Erythroblast (primary cell): ENCODE measurements at places on chromosomes 4 and X.

GRCh38 chr4:128440923-128441322 lies 153.3 kb upstream of the PGRMC2 start:
- no peak for DNase-seq

GRCh38 chr4:111031001-111031579 lies 408.2 kb upstream of the PITX2 start:
- no peak for DNase-seq

GRCh38 chr4:17920681-17921080 lies 100.9 kb downstream of the LCORL start:
- DNase-seq: no peak

DNA sequence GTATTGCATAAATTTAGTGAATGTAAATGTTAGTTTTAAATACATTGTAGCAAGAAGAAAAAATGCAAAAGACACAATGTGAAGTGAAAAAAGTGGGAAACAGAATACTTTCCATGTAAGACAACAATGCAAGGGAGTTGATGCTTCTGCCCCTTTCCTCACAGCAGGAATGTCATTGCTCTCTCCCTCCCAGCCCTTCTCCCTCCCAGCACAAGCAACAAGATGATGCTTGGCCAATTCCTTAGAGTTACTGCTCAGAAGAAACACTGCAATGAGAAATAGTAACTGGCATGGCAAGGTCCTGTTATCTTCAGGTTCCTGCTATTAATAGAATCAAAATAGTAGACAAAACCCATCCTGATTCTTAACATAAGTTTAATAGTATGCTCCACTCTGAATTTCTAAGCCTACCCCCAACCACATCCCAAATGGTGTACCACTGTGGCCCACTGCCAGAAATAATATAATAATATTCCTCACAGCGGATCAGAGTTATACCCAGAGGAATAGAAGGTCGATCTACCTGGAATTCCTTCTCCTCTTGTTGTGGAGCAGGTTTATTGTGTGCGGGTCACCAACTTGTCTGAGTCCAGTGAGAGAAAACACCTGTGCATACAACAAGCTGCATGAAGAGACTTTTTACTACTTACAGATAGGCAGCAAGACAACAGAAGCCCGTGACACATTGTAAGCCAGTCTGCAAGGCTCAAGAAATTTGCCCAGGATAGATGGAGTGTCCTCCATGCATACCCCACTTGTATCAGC lies 69.8 kb upstream of the SLC7A11 start:
- DNase-seq: no peak

DNA sequence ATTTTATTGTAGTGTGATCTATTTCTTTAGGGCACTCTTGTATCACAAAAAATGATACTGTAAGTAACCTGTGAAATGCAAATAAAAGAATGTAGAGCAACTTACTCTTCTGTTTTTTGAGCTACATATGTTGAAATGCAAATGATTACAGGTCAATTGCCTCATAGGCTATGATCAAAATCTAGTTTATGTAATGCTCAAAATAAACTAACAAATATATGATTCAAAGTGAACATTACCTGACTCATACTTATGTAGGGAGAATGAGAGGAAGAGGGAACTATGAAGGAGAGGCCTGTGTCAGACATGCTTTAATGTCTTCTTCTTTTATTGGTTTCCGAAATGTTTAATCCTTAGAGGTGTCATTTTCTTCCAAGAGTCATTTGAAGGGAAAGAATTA lies 5.0 kb upstream of the RPS6KA3 start:
- DNase-seq: no peak

DNA sequence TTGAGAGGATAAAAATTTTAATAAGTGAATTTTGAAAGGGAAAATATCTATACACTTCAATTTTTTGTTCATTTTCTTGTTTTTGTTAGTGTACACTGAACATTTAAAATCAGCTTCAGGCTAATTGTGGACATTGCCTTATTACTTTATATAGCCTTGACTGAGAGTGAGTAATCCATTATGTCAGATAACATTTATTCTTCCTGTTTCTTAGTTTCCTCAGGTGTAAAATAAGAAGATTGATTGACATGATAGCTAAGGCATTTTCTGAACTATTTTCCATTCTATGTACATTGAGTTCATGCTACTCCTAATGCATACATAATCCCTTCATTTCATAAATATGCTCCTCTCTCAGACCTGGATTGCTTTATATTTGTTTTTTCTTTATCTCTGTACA lies 607.3 kb upstream of the AADAT start:
- DNase-seq: no peak

- no peak for DNase-seq
Measured at GRCh38 chr4:71303287-71303686, 35.5 kb upstream of the SLC4A4 start.

GRCh38 chrX:6990552-6991193 lies 156.8 kb upstream of the STS start:
- no peak for DNase-seq

DNA sequence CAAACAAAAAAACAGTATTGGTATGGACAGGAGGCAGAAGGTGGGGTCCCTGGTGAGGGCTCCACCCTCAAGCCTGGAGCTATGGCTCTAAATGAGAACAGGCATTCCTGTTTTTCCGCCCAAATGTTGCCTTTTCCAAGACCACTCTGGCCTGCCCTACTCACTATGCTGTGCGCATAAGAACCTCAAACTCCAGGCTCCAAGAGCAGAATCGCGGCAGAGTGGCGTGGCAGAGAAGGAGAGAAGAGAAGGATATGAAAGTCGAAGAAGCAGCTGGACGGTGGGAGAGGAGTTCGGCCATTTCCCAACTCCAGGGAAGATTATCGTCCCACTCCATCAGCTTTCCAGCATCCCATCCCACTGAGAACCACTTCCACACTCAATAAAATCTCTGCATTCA lies 207.8 kb downstream of the FAT4 start:
- no peak for DNase-seq

DNA sequence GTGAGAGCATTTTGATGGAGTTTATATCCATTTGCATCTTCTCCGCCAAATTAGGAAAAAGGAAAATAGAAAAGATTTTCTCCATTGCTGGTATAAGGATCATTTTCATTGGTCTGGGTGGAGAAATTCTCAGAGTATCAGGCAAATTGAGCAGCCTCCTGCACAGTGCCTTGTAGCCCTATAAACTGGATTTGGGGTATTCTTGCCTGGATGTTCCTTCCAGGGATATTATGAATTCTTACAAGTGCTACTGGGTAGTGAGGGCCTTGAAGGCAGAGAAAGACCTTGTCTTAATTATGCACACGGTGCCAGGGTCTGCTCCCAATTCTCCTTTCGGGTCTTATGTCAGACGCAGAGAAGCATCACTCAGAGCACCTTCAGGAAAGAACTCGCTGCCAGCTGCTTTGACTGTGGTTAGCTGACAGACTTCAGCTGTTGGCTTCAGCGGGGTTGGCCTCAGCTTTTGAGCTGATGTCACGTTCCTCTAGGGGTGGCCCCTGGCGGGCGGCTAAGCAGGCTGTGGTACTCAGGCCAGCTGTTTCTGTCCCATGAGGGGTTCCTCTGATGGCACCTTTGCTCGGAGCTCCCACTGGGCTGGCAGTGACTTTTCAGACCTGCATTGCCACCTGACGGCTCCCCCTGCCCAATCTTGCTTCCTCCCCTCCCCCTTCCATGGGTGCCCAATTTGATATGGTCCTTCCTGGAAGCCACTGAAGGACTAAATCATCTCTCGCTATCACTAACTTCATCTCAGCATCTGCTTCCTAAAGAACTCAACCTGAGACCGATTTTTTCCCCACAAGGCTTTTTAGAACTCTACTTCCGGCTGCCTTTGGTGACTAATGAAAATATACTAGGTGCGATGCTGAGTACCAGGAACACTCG lies 519.5 kb downstream of the BCOR start:
- no peak for DNase-seq

- no peak for DNase-seq
Measured at GRCh38 chr4:94588896-94589693, 137.4 kb downstream of the PDLIM5 start.

- no peak for DNase-seq
Measured at GRCh38 chr4:89267846-89268245, 39.8 kb downstream of the GPRIN3 start.

- DNase-seq: peak; percentile 42
Measured at GRCh38 chr4:41887821-41888686, 47.2 kb upstream of the TMEM33 start.

GRCh38 chr4:77097611-77098010 lies 21.8 kb upstream of the CCNI start:
- DNase-seq: no peak

- DNase-seq: no peak
Measured at GRCh38 chr4:177041356-177041755, 248.6 kb upstream of the VEGFC start.

- no peak for DNase-seq
Measured at GRCh38 chr4:3128976-3129375, 54.5 kb downstream of the HTT start.

- no peak for DNase-seq
Measured at GRCh38 chrX:39877905-39878304, 219.9 kb downstream of the BCOR start.

DNA sequence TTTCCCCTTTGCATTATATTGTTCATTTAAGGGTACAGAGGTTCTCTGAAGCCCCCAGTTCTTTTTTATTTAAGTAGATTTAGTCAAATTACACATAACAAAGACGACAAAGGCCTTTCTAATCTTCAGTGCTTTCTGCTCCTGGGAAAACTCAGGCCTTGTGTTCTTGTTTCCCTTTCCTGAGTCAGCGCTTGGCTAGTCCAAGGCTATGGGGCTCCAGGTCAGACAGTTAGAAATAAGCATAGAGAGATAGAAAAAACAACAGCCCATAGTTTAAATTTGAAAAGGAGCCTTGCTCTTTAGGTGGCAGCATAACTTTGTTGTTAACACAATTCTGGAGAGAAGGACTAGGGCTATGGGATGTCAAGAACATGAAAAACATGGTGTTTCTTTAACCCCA lies 97.3 kb downstream of the PPP1R2C start:
- DNase-seq: no peak

DNA sequence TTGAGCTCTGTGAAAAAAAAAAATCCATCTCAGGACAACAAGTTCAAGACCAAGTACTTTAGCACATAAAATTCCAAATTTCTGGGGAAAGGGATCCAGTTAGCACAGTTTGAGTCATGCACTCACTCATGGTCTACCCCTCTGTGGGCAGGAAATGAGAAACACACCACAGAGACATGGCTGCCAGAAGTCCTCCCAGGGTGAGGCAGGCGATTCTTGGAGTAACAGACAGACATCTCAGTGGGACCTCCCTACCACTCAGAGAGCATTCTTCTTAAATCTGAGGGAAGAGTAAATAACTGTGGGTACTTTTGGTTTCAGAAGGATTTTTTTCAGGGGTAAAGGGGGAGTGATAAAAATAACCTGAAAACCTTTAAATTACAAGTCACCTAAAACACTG lies 14.1 kb downstream of the CXCL1 start:
- no peak for DNase-seq

DNA sequence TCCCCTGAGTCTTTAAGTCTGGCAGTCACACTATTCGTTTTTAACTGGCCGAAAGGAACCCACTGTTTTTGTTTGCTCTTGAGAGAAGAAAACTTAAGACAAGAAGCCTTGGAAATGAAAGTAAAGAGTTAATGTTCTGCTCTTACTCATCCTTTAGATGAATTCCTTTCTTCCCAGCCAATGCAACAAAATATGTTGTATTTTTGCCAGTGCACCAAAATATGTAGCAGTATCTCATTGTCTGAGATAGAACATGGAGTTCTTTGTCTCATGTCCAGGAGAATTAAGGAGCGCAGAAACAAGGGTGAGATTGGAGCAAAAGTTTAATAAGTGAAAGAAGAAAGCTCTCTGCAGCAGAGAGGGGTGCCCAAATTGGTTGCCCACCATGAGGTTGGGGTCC lies 12.2 kb downstream of the TENT5D start:
- no peak for DNase-seq

DNA sequence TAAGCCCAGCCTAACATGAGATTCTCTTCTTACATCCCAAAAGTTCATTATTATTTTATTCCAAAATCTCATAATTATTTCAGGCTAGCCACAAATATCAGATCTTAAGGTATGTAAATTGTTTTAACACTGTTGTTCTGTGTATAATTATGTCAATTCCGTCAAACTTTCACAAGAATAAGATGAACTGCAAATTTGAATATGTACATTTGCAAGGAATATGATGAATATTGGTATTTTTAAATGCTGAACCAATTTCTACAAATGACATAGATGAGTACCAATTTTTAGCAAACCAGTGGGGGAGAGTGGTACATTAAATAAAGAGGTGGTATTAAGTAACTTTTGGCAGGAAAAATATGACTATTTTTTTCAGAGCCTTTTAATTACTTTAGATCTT lies 282.3 kb upstream of the MAD2L1 start:
- no peak for DNase-seq

GRCh38 chr4:85672959-85673358 lies 198.0 kb downstream of the ARHGAP24 start:
- no peak for DNase-seq

DNA sequence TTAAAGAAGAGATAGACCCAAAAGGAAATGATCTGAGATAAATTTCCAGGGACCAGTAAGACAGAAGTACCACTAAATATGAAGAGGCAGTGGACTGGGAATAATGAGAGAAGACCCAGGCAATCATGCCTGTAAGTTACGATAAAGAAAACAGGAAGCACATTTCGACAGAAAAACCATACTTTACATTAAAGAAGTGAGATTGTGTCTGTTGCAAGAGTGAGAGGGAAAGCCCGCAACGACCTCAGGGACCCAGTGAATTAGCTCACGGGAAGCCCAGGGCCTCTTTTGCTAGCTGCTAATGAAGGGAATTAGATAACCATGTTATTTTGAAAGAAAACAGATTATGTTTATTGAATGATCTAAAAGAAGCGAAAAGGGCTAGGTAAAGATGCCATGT lies 28.9 kb upstream of the ACSL1 start:
- DNase-seq: no peak

GRCh38 chrX:36961590-36961989 lies 46.6 kb upstream of the FAM47C start:
- no peak for DNase-seq

DNA sequence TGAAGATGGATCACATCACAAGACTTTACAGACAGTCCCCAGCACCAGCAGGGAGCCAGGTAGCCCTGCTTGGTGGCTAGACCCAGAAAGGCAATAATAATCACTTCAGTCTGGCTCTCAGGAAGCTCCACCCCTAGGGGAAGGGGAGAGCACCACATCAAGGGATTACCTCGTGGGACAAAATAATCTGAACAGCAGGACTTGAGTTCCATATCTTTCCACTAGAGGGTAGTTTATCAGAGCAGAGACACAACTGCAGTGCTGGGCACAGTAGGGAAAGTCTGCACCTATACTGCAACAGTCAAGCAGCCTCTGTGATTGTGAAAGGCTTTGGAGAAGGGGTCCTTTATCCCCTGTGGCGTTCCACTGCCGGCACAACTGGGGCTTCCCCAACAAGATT lies 547.0 kb upstream of the POU3F4 start:
- no peak for DNase-seq

- DNase-seq: peak; percentile 50
Measured at GRCh38 chrX:15242899-15243555, 26.9 kb downstream of the ASB9 start.

GRCh38 chr4:67576538-67576937 lies 18.0 kb downstream of the STAP1 start:
- DNase-seq: peak; percentile 6

GRCh38 chr4:146522869-146523205 lies 1.1 kb upstream of the SLC10A7 start:
- DNase-seq: peak; percentile 57

GRCh38 chr4:6782846-6783110 lies 251 bp downstream of the KIAA0232 start:
- no peak for DNase-seq
